ENCODE measurements at places on chromosomes 7 and 10.
A peak's percentile ranks its signal among the peaks of the same experiment; 100 is the strongest.

GRCh38 chr7:114916261-114916892 is 5.5 kb upstream of the MDFIC start:
- H3K36me3 ChIP-seq: no peaks in the 10 kb centered on the region
- no peak for DNase-seq
- no peak overlapping the region for H3K27ac ChIP-seq
- H3K4me3 ChIP-seq: no peak overlapping the region

DNA sequence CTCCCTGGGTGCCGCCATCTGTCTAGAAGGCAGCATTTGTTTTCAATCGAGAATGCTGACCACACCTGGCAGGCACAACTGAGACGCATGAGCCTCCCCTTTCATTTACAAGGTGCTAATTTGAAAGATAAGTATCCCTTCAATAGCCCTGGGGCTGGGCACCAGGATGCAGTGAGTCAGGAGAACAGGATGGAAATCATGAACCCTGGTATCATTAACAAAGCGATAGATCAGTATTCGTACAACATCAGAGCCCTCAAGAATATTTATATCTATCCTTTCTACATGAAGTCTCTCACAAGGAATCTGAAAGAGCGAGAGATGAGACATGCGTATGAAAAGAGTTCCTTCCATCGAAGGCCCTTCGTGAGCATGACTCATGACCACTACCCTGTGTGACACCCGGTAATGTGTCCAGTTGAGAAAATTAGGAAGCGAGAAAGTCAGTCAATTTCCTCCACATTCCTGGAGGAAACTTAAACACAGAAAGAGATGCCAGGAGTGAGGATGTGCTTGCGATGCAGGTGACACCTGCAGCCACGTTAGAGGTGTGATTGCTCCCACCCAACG is 123.1 kb upstream of the PITRM1 start:
- H3K4me3 ChIP-seq: no peak overlapping the region
- H3K36me3 ChIP-seq: no peaks in the 10 kb centered on the region
- DNase-seq: no peak
- H3K27me3 ChIP-seq: no peaks in the 10 kb centered on the region

- no peak overlapping the region for H3K27ac ChIP-seq
- no peak overlapping the region for H3K4me3 ChIP-seq
- no peaks in the 10 kb centered on the region for H3K36me3 ChIP-seq
- DNase-seq: no peak
- no peaks in the 10 kb centered on the region for H3K27me3 ChIP-seq
- no peaks in the 10 kb centered on the region for H3K4me1 ChIP-seq
Observed at GRCh38 chr7:54360075-54360840, 181.9 kb upstream of the VSTM2A start.

- no peaks in the 10 kb centered on the region for H3K27me3 ChIP-seq
- peaks cover 3% of the 10 kb centered on the region for H3K36me3 ChIP-seq
- H3K4me1 ChIP-seq: peaks cover 29% of the 10 kb centered on the region
- DNase-seq: no peak
- H3K4me3 ChIP-seq: no peak overlapping the region
Observed at GRCh38 chr10:12823328-12823727, 178.2 kb downstream of the CCDC3 start.

DNA sequence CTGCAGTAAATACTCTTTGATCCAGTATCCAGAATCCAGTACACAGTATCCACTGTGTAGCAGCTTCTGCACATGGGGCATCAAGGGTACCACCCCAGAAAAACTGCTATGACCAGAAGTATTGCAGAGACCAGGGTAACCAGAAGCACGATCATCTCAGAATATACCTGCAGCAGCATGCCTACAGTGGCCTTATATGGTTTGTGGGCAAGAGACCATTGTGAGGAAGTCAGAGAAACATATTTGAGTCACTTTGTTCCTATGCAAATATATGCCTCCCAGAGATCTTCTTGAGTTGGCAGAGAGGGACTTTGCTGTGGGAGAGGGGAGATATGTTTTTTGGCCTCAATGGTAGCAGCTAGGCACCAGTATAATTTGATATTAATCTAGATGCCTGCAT is 206.4 kb upstream of the LRRTM3 start:
- H3K4me1 ChIP-seq: no peaks in the 10 kb centered on the region
- no peaks in the 10 kb centered on the region for H3K27me3 ChIP-seq
- H3K27ac ChIP-seq: no peak overlapping the region
- H3K4me3 ChIP-seq: no peak overlapping the region
- no peaks in the 10 kb centered on the region for H3K36me3 ChIP-seq

DNA sequence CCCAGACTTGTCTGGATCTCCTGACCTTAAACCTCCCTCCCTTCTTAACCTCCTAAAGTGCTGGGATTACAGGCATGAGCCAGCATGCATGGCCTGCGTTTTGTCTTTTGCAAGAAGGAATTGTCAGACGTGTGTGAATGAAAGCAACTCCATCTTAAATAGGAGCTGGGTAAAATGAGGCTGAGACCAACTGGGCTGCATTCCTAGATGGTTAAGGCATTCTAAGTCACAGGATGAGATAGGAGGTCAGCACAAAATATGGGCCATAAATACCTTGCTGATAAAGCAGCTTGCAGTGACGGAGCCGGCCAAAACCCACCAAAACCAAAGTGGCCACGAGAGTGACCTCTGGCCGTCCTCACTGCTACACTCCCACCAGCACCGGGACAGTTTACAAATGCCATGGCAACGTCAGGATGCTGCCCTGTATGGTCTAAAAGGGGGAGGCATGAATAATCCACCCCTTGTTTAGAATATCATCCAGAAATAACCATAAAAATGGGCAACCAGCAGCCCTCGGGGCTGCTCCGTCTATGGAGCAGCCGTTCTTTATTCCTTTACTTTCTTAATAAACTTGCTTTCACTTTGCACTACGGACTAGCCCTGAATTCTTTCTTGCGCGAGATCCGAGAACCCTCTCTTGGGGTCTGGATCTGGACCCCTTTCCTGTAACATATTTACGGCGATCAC is 41.2 kb upstream of the SDK1 start:
- DNase-seq: no peak
- no peaks in the 10 kb centered on the region for H3K36me3 ChIP-seq
- peak overlapping the region; percentile 77 for H3K4me3 ChIP-seq
- peak overlapping the region; percentile 73 for H3K27ac ChIP-seq

DNA sequence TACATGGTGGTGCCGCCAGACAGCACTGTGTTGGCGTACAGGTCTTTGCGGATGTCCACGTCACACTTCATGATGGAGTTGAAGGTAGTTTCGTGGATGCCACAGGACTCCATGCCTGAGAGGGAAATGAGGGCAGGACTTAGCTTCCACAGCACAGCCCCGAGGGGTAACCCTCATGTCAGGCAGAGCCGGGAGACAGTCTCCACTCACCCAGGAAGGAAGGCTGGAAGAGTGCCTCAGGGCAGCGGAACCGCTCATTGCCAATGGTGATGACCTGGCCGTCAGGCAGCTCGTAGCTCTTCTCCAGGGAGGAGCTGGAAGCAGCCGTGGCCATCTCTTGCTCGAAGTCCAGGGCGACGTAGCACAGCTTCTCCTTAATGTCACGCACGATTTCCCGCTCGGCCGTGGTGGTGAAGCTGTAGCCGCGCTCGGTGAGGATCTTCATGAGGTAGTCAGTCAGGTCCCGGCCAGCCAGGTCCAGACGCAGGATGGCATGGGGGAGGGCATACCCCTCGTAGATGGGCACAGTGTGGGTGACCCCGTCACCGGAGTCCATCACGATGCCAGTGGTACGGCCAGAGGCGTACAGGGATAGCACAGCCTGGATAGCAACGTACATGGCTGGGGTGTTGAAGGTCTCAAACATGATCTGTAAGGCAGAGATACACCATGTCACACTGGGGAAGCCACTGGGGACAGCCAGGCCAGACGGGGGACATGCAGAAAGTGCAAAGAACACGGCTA is 104.6 kb upstream of the TNRC18 start:
- no peaks in the 10 kb centered on the region for H3K27me3 ChIP-seq
- peak overlapping the region; percentile 78 for H3K4me3 ChIP-seq
- peaks cover 41% of the 10 kb centered on the region for H3K36me3 ChIP-seq
- peaks cover 9% of the 10 kb centered on the region for H3K4me1 ChIP-seq
- peak overlapping the region; percentile 100 for H3K27ac ChIP-seq

- H3K27ac ChIP-seq: no peak overlapping the region
- H3K4me3 ChIP-seq: no peak overlapping the region
- no peaks in the 10 kb centered on the region for H3K4me1 ChIP-seq
Observed at GRCh38 chr10:123427165-123427786, 238.9 kb upstream of the GPR26 start.

GRCh38 chr7:138834583-138834982 is 36.6 kb upstream of the ATP6V0A4 start:
- no peaks in the 10 kb centered on the region for H3K36me3 ChIP-seq
- no peaks in the 10 kb centered on the region for H3K4me1 ChIP-seq
- no peaks in the 10 kb centered on the region for H3K27me3 ChIP-seq
- no peak overlapping the region for H3K4me3 ChIP-seq

DNA sequence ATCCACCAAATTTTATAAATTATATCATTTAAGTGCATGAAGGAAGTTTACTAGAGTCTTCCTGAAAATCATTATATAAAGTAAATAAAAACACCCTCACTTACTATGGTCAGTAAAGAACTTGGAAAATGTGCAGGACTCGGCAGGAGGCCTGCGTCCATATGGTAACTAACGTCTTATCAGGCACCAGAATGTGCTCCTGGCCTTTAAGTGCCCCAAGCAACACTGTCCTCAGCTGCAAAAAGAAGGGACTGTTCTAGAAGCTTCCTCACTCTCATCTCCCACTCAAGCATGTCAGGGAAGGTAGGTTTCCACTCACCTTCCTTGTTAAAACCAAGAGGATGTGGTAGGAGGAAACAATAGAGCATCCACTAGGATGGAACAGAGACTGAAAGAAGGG is 11.3 kb downstream of the SFMBT2 start:
- no peak overlapping the region for H3K27ac ChIP-seq
- no peaks in the 10 kb centered on the region for H3K36me3 ChIP-seq
- no peaks in the 10 kb centered on the region for H3K27me3 ChIP-seq
- H3K4me1 ChIP-seq: no peaks in the 10 kb centered on the region
